ENCODE measurements at places on chromosomes 4 and X.

DNA sequence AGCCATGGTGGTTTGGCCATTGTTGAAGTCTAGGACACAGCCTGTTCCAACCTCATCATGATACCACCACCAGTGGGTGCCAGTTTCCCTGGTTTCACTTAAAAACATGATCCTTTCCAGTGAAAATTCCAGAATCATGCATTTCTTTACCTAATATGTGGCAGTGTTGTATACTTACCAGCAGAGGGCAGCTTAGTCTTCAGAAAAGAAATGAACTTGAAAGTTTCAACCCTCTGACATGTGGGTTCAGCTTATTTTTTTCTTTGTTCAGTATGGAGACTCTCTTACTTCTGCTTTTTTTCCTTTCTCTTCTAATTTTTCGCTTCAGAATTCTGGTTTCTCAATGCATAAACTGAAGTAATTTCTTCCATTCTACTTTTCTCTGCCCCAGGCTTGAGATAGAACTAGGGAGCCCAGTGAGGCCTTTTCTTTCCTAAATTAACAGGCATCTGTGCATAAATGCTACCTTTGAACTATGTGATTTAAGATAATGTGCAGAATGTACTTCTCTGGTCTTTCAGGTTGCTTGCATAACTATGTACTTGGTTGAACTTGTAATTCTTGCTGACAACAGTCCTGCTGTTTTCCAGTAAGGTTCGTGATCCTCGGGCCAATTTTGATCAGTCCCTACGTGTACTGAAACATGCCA lies 10.7 kb downstream of the LIAS start:
- DNase-seq = no peak

DNA sequence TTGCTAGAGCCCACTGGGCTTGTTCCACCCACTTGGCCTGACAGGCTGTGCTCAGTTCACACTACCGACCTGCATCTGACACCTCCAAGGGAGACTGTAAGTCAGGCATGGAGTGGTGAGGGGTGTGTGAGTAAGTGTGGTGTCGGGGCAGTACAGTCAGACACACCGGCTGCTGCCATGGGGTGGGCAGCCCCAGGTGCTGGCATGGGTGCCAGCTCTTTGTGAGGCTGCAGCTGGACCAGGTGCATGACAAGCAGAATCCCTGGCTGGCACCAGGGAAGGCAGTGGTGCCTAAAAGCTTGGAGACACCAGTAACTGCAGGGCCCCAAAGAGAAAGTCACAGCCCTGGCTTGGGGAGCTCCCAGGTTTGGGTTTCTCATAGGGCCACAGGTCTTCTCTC lies 665.0 kb downstream of the SH3BGRL start:
- no peak for DNase-seq

DNA sequence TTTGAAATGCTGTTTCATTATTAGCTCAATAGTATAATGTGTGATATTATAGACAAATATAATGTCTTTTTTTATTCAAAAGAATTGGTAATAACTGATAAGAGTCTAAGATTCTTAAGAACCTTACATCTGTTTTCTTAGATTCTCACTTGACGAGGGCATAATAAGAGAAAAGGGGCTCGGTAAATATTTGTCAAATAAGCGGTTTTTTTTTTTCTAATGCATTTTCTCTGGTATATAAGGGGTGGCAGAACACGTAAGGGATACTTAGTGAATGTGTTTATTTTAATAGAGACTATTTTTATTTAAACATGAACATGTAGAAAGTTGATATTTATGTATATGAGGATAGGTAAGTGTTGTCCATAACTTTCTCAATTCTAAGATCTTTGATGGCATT lies 200.6 kb downstream of the RAPGEF2 start:
- DNase-seq = no peak

DNA sequence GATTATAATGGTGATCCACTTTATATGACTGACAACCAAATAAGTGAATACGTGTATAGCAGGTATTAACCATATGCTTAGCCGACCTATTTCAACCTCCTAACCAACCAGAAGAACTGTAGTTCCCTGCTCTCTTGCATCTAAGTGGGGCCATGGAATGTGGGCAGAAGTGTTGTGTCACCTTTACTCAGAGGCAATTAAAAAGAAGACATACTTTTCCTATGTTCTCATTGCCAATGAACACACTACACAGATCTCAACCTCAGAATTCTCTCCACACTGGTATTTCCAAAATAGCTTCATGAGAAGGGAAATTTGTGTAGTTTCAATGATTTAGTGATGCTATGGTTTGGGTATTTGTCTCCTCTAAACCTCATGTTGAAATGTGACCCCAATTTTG lies 3.2 kb upstream of the NFKB1 start:
- no peak for DNase-seq

GRCh38 chrX:31036895-31037294 lies 34.9 kb downstream of the FTHL17 start:
- no peak for DNase-seq

- DNase-seq = no peak
Measured at GRCh38 chr4:136691607-136692006, 840.7 kb downstream of the PCDH18 start.

GRCh38 chrX:103614999-103615398 lies 7.2 kb downstream of the TCEAL3 start:
- no peak for DNase-seq

- no peak for DNase-seq
Measured at GRCh38 chr4:167218022-167218608, 16.2 kb downstream of the SPOCK3 start.

GRCh38 chrX:129925305-129926092 lies 19.5 kb downstream of the UTP14A start:
- DNase-seq = peak; percentile 44

Measured in activated CD8-positive, alpha-beta memory T cell treated with anti-CD3 and anti-CD28 coated beads for 1 hour (primary cell).